HTR-8/SVneo (cell line): ENCODE measurements at places on chromosomes 3 and 15.

DNA sequence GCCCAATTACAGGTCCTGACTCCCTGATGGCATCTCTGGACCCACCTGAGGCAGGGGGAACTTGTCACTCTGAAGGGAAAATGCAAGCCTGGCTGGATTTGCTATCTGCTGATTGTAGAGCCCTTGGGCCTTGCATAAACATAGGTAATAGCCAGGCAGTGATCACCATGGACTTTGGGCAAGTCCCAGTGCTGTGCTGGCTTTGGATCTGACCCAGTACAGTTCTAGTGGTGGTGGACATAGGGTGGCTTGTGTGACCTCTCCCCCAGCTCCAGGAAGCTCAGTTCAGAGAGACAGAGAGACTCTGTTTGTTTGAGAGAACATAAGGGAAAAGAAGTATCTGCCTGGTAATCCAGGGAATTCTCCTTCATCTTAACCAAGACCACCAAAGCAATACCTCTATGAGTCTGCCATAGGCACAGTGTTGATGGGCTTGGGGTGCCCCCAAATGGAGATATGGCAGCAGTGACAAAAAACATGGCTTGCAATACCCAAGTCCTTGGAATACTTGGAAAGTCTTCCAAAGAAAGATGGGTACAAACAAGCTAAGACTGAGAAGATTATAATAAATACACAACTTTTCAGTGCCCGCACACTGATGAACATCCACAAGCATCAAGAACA is 348.5 kb downstream of the PYDC2 start:
- DNase-seq = no peak

GRCh38 chr3:108378153-108378951 is 82.0 kb downstream of the HHLA2 start:
- DNase-seq = no peak

DNA sequence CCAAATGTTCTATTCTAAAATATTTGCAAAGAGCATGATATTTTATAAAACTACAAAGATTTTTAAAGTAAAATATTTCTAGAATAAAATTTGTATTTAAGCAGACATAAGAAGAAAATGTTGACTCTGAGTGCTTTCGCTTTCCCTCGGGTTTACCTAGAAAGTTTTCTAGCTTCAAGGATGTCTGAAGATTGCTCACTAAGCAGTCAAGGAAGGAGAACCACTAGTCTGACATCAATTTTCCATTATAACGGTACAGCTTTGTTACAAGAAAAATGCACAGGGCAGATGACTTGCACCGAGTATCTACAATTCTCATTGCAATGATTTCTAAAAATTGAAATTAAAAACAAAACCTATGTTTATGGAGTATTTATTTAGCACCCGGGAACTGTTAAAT is 14.2 kb downstream of the GPR15 start:
- DNase-seq = no peak

DNA sequence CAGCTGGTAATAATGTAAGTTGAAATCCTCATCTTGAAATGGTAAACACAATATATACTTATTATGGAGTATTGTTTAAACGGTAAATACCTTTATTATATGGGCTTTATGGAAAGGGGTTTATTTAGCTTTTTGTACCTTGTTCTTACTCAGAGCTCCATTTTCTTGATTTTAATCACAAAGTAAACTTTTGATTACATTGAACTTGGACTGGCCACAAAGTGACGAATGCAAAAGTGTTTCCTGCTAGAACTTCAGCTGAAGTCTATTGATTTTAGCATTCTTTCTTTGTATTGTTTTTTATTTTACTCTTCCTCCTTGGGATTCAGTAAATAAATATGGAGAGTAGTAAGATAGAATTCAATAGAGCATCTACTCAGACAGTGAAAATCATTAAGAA is 19.8 kb upstream of the AADAC start:
- DNase-seq = no peak

DNA sequence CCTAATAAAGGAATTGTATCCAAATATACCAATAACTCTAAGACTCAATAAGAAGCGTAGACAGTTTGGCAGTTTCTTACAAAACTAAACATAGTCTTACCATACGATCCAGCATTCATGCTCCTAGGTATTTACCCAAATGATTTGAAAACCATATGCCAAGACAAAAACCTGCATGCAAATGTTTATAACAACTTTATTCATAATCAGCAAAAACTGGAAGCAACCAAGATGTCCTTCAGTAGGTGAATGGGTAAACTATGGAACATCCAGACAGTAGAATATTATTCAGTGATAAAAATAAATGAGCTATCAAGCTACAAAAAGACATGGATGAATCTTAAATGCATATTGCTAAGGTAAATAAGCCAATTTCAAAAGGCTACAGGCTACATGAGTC is 58.4 kb downstream of the SYN2 start:
- no peak for DNase-seq

DNA sequence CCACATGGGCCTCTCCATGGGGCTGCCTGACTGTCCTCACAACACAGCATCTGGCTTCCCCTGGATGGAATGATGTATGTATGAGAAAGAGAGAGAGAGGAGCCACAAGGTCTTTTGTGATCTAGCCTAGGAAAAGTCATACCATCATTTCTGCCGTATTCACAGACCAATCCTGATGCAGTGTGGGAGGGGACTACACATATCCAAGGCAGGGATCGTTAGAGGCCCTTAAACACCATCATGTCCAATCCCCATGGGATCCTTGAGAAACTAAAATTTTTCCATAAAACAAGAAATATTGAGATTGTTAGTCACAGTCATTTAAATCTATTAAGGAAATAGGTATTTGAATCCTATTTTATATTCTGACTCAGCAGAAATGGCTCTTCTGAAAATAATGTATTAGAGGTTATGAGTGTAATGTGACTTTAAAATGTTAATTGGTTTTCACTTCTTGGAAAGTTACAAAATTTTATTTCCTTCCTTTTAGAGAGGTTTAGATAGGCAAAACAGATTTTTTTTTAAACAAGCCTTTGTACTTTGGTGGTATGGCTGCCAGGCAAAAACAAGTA is 65.1 kb upstream of the TSC22D2 start:
- no peak for DNase-seq

DNA sequence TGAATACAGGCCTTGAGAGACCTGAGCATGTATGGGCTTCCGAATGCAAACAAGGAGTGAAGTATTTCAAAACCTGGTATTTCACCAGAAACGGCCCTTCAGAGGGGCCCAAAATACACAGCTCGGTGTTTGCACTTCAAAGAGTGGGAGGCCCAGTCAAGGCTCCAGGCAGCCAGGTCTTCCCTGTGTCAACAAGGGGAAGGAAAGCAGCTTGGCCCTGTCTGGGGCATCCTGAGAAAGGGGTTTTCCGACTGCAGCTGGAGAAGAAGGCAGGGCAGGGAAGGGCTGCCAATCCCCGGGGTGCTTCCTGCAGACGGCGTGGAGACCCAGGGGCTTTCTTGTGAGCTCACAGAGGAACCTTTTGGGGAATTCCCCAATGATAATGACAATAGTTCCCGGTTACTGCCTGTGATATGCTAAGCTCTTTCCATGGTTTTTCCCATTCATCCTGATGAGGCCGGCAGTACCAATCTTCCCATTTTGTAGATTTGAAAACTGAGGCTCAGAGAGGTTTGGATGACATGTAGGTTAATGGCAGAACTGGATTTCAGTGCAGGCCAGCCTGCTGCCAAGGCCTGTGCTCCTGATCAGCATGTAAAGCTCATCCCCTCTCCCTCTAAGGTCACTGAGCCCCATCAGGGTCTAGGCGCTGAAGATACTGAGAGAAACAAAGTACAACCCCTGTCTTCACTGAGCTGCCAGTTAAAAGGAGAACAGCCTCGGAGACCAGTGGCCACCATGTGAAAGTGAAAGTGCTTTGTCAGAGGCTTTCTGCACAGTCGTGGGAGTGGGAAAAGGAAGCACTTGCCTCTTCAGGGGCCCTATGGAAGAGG is 43.0 kb upstream of the TLE3 start:
- no peak for DNase-seq

DNA sequence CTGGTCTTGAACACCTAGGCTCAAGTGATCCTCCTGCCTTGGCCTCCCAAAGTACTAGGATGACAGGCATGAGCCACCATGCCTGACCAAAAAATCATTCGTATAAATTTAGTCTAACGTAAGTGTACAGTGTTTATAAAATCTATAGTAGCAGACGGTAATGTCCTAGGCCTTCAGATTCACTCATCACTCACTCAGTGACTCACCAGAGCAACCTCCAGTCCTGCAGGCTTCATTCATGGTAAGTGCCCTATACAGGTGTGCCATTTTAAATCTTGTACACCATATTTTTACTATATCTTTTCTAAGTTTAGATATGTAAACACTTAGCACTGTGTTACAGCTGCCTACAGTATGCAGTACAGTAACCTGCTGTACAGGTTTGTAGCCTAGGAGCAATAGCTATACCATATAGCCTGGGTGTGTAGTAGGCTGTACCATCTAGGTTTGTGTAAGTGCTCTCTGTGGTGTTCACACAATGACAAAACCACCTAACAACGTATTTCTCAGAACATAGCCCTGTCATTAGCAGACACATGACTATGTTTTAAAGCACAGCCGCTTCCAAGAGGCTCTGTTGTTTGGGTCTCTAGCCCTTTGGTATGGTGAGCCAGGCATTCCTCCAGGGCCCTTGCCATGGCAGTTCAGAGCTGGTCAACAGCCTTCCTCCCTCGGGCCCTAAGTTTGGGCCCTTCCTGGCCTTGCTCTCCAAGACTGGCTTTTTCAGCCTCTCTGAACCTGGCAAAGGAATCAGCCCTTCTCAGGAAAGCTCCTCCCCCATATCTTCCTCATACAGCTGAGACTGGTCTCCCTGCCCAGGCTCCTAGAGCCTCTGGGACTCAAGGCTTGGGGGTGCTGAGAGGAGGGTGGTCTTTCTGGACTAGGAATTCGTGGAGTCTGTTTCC is 1.9 kb upstream of the CCDC9B start:
- no peak for DNase-seq

DNA sequence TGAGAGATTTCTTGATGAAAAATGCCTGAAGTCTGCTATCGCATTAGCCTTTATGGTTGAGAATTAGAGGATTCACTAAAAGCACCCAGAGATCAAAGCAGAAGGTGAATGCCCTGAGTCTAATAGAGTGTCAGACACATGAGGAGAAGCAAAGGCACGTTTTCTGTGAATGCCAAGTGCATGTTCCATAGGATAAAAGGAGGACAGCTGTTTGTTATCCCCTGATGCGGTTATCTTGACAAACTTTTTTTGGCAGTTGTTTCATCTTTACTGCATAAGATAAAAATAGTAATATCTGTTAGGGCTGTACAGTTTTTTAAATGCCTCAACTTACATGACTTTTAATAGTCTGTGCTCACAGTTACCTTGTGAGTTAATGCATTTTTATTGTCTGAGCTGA is 65.3 kb upstream of the CD96 start:
- no peak for DNase-seq

DNA sequence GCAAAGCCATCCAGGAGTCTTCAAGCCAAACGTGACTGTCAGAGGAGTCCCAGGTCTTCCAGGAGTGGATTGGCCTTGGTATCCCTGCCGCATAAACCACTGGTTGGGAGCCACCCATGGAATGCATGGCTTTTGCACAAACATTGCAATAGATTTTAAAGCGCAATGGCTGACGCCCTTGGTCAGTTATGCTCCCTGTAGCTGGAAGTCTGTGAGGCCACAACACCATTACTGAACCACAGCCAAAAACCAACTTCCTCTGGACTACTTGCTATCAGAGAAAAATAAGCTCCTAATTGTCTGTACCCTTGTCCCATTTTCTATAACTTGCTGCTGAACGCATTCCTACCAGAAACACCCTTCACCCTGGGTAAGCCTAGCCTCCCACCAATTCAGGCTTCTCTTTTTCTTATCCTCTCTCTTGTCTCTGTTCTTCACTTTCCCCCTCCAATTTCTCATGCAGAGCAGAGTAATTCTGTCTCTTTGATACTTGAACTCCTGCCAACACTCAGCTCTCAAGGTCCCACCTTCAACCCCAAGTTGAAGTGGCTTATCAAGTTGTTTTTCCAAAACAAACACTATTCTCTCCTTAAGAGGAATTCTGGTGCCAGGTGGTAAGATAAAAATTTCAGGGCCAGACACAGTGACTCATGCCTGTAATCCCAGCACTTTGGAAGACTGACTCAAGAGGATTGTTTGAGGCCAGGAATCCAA is 176.4 kb upstream of the UBE2E1 start:
- no peak for DNase-seq

- no peak for DNase-seq
Measured at GRCh38 chr15:84616235-84616634, 15.4 kb downstream of the ZSCAN2 start.

DNA sequence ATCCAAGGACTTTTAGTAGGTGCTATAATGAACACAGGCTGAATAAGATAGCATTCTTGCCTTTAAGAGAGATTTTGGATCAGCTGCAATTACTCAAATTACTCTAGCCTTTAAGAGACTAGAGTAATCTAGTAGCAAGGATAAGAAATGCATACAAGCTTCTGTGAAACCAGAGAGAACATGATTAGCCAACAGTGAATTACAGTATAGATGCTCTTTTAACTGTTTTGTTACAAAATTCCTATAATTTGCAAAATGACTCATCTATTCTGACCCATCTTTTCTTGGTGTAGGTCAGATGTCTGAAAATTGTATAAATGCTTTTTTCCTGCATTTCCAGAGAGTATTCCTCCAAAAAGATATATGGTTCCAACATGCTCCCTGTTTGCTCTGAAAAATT is 66.9 kb downstream of the CEP63 start:
- DNase-seq = no peak
